GM23248 (cell line): ENCODE measurements at places on chromosomes 7 and 10.

- DNase-seq, result no peak
Measured at GRCh38 chr10:127774766-127775559, 38.0 kb downstream of the FOXI2 start.

GRCh38 chr7:27179503-27180430 lies 5.3 kb downstream of the HOXA11 start:
- DNase-seq, result peak; percentile 94

DNA sequence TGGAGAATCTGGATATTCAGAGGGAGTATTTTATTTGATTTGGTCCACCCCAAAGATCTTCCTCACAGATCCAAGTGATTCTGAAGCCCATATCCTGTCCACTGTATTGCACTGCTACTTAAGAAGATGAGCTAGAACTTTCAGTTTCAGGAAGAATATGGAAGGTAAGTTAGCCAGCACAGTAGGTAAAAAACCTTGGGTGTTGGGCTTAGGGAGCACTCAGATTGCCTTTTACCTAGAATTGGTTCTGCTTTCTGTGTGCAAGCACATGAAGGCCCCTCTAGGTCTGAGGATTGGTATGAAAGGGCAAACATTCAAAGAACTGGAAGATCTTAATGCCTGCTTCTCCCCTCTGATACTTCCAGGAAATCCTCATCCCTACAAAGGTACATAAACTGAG lies 146.7 kb upstream of the COL1A2 start:
- no peak for DNase-seq

- DNase-seq, result no peak
Measured at GRCh38 chr7:11436773-11437524, 395.0 kb downstream of the THSD7A start.

DNA sequence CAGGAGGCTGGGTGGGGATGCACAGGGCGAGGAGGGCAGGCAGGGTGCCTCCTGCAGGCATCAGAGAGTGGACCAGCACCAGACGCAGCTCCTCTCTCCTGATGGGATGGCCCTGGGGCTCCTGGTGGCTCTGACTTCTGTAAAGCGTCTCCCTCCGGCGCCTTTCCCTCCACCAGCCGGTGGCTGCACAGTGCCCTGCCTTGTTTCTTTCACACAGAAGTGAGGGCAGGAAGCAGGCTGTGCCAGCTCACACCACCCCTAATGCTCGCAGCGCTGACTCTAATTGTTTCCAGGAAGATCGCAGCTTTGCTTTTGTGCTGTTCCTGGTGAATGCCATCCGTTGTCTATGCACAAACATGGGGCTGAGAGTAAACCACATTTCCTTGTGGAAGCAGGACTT lies 152.3 kb upstream of the LANCL2 start:
- DNase-seq, result peak; percentile 23

GRCh38 chr10:77011874-77012811 lies 625.5 kb downstream of the KCNMA1 start:
- peak; percentile 75 for DNase-seq

DNA sequence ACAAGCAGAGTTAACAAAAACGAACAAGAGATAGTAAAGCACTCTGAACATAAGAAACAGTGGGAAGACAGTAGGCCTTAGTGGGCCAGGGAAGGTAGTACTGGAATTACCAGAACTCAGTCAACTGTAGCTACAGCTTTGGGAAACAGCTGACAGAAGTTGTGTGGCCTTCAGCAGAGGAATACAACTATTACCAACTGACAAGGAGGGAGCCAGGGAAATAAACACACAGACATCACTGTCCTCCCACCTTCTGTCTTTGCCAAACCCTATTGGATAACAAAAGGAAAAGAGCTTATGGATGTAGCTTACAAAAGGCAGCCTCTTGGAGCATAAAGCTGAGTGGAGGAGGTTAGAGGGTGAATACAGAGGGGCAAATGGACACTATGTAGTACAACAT lies 15.4 kb downstream of the MICU1 start:
- no peak for DNase-seq

GRCh38 chr7:78620920-78621319 lies 822.3 kb downstream of the PHTF2 start:
- DNase-seq, result no peak

GRCh38 chr7:4449263-4449662 lies 232.8 kb upstream of the FOXK1 start:
- DNase-seq, result no peak

- no peak for DNase-seq
Measured at GRCh38 chr7:732094-732541, 5.0 kb upstream of the PRKAR1B start.

- peak; percentile 79 for DNase-seq
Measured at GRCh38 chr10:99742701-99743100, 10.7 kb downstream of the CUTC start.

GRCh38 chr7:42666994-42667393 lies 244.9 kb downstream of the C7orf25 start:
- DNase-seq, result no peak

GRCh38 chr10:93376372-93377293 lies 105.5 kb downstream of the MYOF start:
- DNase-seq, result peak; percentile 92

DNA sequence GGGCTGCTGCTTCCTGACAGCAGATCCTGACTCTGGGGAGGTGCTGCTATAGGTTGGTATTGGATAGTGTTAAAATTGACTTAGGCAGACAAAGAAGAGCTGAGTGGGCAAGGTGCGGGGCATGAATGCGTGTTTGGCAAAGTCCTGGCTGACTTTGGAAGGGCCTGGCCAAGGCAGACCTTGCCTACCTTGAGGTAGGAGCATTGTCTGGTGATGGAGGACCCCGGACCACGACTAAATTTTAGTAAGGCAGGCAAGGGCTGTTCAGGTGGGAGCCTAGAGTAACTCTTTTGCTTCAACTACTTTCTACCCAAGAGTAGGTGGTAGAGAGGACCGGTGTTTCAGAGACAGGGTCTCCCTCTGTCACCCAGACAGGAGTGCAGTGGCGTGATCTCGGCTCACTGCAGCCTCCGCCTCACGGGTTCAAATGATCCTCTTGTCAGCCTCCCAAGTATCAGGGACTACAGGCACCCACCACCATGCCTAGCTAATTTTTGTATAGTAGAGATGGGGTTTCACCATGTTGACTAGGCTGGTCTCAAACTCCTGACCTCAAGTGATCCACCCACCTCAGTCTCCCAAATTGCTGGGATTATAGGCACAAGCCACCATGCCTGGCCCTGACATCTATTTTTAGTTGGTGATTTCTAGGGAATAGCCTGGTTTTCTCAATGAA lies 12.2 kb upstream of the LAT2 start:
- no peak for DNase-seq

- DNase-seq, result no peak
Measured at GRCh38 chr10:75209086-75209920, 1.3 kb upstream of the VDAC2 start.

DNA sequence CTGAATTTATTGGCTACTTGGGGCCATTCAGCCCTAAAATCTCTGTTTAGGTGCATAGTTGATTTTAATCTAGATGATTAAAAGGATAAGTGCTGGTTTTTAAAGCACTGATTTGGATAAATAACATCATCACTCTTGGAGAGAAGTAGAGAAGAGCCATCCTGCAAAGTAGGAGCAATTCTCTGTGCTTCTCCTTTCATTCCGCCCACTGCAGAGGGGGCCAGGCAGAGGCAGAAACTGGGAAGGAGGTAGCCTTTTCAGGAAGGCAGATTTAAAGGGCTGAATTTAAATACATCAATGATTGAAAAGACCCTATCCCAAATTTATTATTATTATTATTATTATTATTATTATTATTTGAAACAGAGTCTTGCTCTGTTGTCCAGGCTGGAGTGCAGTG lies 14.1 kb downstream of the MAP3K8 start:
- no peak for DNase-seq

- DNase-seq, result peak; percentile 24
Measured at GRCh38 chr7:118232837-118233236, 8.3 kb downstream of the ANKRD7 start.

GRCh38 chr7:20408467-20408826 lies 77.7 kb downstream of the ITGB8 start:
- DNase-seq, result peak; percentile 62

DNA sequence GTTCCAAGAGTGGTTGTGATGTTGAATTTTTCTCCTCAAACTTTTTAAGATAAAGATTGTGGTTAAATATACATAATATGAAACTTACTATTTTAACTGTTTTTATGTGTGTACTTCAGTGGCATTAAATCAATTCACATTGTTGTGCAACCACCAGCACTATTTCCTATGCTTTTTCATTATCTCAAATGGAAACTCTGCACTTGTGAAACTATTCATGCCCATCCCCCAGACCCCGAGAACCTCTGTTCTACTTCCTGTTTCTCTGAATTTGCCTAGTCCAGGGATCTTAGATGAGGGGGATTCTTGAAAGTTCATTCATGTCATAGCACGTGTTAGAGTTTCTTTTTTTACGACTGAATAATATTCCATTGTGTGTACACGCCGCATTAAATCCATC lies 67.0 kb downstream of the WDR37 start:
- DNase-seq, result no peak

- no peak for DNase-seq
Measured at GRCh38 chr10:2955064-2955463, 112.3 kb upstream of the PFKP start.

DNA sequence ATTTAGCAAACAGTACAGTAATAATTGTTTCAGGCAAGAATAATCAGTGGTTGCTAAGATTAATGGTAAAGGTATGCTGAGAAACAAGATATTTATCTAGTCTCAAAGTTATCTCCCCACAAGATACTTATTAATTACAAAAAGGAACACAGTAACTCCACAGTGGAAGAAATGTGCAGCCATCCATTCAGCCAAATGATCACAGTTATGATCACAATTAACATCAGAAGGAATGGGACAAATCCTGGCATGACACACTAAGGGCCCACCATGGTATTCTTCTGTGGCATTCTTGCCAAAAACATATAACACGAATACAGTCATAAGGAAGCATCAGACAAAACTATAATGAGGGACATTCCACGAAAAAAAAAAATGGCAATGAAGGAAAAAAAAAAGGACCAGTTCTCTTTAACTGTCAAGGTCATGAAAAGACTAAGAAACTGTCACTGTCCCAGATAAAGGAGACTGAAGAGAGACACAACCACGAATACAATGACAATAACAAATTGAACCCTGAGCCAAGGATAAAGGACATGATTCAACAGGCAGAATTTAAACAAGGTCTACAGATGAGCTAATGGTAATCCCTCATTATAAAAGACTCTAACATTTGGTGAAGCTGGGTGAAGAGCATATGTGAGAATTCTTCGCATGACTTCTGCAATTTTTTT lies 20.9 kb downstream of the NUDCD3 start:
- peak; percentile 40 for DNase-seq

- no peak for DNase-seq
Measured at GRCh38 chr7:149293946-149294633, 32.1 kb downstream of the ZNF783 start.

GRCh38 chr7:116772423-116772863 lies 89.9 kb upstream of the CAPZA2 start:
- peak; percentile 82 for DNase-seq

GRCh38 chr10:13334556-13334955 lies 13.5 kb downstream of the SEPHS1 start:
- no peak for DNase-seq

DNA sequence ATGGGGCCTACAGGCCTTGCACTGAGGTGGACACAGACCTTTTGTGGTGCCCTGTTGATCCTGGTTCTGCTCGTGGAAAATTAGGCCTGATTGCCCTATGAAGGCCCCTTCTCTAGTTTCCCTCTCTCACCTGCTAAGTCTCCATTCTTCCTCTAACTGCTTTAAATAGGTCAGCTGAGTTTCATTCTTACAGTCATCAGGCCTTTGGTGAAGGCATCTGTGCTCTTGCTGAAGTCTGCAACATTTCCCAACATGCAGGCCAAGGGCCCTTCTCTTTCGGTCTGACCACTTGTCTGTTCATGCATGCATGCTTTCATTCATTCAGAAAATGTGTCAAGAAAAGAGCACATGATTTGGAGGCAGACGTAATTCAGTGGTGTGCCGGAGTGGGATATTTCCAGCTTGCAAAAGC lies 244.0 kb downstream of the BUB3 start:
- no peak for DNase-seq

GRCh38 chr7:86991093-86991769 lies 68.2 kb downstream of the ELAPOR2 start:
- DNase-seq, result no peak

GRCh38 chr10:776772-777171 lies 87.3 kb upstream of the DIP2C start:
- DNase-seq, result no peak

DNA sequence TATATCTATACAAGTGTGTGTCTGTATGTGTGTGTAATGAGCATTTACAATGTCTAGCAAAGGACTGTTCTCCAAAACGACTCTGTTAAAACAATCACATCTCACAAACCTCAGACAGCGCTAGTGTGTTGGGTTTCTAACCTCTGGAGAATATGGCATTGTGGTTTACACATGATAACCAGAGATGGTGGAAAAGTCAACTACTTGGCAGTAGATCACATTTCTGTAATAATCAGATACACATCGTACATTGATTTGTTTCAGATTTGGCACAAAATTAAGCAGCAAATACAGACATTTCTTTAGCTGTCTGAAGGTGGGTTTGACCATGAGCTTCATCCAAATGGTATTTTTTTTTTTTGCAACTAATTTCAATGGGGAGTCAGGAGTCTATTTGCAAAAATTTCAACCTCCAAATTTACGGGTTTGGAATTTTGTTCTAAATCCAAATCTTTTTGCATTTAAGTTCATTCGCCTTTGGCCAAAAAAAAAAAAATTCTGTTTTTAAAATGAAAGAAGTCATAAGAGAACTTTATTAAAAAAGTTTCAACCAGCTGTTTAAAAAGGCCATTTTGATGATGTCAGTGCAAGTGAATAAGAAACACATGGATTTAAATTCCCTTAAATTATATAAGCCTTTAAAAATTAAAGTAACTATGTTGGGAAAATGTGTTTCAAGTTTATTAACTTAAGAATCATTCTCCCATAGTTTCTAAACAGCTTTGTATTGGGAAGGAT lies 127.8 kb downstream of the TMEM26 start:
- DNase-seq, result no peak

DNA sequence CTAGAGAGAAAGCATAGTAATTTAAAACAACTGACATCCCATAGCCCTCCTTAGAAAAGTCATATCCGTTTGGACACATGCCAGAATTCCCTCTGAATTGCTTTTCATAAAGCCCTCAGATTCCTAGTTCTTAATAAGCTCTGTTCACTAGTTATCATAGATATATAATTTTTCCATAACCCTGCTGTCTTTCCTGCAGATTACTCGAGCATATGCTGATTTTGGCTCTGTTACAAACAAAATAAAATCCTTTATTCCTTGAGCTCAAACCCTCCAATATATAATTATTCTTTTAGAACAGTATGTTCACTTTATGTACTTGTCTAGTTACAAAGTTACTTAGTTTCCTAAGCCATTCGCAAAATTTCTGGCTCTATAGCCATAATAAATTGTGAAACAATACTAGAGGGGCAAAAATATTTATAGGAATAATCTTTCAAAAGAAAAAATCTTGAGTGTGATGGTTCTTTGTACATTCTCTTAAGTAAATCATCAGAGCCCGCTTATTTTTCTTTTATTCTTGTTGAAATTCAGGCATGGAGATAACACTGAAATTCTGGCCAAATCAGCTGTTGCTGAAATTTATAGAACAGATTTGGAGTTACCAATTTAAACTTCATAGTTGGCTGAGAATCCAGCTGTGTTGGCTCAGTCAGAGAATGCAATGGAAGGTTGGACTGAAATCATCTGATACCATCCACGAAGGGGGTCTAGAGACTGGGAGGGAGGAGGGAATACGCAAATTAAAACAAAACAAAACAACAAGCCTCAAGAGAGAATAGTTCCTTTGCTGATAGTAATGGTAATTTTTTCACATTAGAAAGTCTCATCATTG lies 146.1 kb upstream of the TMEM196 start:
- DNase-seq, result peak; percentile 1
